ENCODE measurements at places on chromosomes 1 and 21.

- DNase-seq, result no peak
Observed at GRCh38 chr21:31115249-31115648, 77.0 kb upstream of the KRTAP19-8 start.

DNA sequence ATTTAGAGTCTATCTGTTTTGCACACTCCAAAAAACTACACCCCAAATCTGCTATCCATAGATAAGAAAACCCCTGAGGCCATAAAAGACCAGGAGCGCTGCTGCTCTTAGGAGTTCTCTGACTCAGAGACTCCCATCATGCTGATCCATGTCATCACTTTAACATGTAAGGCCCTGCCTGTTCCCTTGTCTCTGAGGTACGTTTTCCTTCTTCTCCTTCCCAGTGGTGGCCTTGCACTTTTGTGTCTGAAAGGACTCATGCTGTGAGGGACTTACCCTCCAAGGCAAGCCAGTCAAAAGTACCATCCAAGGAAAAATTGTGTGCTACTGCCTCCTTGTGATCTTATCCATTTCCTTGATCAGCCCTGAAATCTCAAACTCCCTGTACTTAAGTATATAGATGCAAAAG lies 427.4 kb upstream of the NCAM2 start:
- DNase-seq, result no peak

- no peak for DNase-seq
Observed at GRCh38 chr1:203517426-203518110, 23.6 kb downstream of the OPTC start.

DNA sequence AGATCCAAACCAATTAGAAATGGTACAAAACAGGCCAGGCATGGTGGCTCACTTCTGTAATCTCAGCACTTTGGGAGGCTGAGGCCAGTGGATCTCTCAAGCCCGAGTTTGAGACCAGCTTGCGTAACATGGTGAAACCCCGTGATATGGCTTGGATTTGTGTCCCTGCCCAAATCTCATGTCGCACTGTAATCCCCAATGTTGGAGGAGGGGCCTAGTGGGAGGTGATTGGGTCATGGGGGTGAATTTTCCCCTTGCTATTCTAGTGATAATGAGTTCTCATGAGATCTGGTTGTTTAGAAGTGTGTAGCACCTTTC lies 7.0 kb upstream of the VASH2 start:
- no peak for DNase-seq

GRCh38 chr1:183553764-183554163 lies 36.5 kb downstream of the NCF2 start:
- no peak for DNase-seq

GRCh38 chr1:90135286-90135685 lies 140.4 kb downstream of the ZNF326 start:
- DNase-seq, result no peak

GRCh38 chr1:204726478-204726877 lies 40.9 kb upstream of the LRRN2 start:
- no peak for DNase-seq

DNA sequence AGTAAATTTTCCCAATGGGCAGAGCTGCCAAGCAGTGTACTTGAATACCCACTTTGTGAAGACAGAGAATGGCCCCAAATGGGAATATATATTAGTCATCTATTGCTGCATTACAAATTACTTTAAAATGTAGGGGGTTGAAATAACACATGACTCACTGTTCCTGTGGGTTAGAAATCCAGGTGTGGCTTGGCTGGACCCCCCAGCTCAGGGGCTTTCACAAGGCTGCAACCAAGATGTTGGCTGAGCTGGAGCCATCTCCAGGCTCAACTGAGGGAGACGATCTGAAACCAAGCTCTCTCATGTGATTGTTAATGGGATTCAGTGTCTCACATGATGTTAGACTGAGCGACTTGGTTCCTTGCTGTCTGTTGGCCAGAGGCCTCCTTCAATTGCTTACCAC lies 33.4 kb upstream of the ARHGAP29 start:
- no peak for DNase-seq

DNA sequence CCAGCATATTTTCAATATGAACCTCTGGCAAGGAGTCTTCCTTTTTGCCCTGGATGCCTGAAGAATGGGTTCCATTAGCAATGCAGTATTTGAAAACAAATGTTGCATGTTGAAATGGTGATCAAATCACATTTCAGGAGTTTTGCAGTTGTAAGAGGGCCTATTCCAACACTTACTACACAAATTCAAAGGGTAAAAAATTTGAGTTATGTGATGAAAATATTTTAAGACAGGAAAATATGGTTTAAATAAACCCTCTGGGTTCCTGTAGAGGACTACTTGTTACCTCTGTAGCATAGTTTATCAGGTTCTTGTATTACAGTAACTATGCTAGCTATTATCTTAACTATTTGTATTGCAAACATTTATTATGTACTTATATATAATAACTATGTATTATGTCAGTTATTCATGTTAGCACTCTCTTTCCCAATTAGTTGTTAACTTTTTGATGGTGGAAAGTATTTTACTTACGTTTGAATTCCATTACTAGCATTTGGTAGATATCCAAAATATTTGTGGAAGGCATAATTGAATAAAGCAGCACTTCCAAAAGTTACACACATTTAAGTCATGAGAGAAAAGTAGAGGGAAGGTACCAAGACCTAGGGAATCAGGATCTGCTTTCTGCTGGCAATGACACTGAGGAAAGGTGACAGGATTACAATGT lies 312.9 kb downstream of the GRIK1 start:
- DNase-seq, result no peak

- no peak for DNase-seq
Observed at GRCh38 chr21:45420061-45421041, 15.4 kb downstream of the COL18A1 start.

- DNase-seq, result no peak
Observed at GRCh38 chr1:232676307-232676706, 46.4 kb upstream of the SIPA1L2 start.

- peak; percentile 38 for DNase-seq
Observed at GRCh38 chr1:1204998-1205768, 1.2 kb downstream of the TNFRSF18 start.

DNA sequence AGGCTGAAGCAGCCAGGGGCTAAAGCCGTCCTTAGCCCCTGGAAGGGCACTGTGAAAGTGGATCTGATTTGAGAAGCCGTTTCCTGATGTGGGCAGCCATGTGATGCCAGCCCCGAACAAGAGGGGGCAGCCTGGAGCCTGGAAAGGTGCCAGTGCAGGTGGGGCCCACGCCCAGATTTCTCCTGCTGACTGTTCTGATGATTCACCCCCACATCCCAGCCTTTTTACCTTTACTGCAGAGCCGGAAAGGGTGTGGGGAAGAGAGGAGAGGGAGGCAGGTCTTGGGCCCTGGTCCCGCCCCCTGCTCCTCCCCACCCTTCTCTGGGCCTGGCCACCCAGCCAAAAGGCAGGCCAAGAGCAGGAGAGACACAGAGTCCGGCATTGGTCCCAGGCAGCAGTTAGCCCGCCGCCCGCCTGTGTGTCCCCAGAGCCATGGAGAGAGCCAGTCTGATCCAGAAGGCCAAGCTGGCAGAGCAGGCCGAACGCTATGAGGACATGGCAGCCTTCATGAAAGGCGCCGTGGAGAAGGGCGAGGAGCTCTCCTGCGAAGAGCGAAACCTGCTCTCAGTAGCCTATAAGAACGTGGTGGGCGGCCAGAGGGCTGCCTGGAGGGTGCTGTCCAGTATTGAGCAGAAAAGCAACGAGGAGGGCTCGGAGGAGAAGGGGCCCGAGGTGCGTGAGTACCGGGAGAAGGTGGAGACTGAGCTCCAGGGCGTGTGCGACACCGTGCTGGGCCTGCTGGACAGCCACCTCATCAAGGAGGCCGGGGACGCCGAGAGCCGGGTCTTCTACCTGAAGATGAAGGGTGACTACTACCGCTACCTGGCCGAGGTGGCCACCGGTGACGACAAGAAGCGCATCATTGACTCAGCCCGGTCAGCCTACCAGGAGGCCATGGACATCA lies at the start of gene SFN:
TSS of gene SFN (plus strand) at position 369 of the 904 bp plus-strand sequence. CDS start at position 433, 64 bp downstream.
- peak; percentile 43 for DNase-seq

GRCh38 chr1:175222296-175222938 lies 29.8 kb upstream of the KIAA0040 start:
- no peak for DNase-seq

- DNase-seq, result no peak
Observed at GRCh38 chr1:210674151-210674550, 345.4 kb downstream of the HHAT start.

- DNase-seq, result no peak
Observed at GRCh38 chr21:26782747-26783146, 62.5 kb downstream of the ADAMTS1 start.

- peak; percentile 98 for DNase-seq
Observed at GRCh38 chr1:159923203-159924024, 1.9 kb downstream of the TAGLN2 start.

DNA sequence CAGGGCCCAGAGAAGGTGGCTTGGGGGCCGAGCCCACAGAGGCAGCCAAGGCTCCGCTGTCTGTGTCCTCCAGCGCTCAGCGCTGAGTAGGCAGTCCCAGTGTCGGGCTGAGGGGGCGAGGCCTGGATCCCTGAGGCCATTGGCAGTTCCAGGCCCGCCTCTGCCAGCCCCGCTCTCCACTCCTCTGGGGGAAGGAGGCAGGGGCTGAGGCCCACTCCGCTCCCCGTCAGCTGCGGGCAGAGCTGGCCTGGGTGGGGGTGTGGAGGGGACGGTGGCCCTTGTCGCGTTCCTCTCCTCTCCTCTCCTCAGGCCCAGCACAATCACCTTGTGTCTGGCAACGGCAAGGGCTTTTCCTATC lies 132.8 kb downstream of the CASZ1 start:
- DNase-seq, result no peak

- no peak for DNase-seq
Observed at GRCh38 chr1:5444396-5444795, 547.8 kb downstream of the NPHP4 start.

DNA sequence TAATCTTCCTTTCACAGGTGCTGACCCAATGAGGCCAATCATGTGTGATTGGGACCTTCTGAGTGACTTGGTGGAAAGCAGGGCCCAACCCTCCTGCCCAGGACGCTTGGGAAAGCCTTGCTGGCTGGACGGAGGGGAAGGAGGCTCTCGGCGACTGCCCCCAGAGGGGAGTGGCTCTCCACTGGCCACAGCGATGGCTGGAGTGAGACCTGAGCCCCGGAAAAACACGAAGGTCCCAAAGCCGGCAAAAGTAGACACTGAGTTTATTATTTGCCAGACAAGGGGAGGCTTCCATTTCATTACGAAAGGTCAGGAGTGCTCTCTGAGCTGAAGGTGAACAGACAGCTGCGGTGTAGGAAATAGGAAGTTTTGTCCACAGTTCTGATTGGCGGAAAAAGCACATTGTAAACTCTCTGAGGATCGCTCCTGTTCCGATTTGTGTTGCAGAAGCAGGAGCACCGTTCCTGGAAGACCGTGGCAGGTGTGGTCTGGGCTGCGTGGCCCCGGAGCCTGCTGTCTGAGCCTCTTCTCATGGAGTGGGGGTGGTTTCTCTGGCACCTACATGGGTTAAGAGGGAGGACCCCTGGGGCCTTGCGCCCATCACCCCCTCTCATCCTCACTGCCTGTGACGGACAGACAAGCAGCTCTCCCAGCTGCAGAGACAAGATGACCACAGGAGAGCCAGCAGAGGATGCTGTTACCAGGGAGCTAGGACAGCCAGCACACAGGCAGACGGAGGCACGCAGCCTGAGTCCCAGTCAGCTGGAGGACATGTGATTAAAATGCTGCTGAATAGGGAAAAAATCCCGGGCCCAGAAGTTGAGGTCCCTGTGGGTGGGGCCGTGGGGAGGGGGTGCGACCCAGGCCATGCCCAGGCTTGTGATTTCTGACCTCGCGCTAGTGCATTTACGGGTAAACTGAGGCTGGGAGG lies 41.5 kb downstream of the KRTAP10-1 start:
- DNase-seq, result no peak

DNA sequence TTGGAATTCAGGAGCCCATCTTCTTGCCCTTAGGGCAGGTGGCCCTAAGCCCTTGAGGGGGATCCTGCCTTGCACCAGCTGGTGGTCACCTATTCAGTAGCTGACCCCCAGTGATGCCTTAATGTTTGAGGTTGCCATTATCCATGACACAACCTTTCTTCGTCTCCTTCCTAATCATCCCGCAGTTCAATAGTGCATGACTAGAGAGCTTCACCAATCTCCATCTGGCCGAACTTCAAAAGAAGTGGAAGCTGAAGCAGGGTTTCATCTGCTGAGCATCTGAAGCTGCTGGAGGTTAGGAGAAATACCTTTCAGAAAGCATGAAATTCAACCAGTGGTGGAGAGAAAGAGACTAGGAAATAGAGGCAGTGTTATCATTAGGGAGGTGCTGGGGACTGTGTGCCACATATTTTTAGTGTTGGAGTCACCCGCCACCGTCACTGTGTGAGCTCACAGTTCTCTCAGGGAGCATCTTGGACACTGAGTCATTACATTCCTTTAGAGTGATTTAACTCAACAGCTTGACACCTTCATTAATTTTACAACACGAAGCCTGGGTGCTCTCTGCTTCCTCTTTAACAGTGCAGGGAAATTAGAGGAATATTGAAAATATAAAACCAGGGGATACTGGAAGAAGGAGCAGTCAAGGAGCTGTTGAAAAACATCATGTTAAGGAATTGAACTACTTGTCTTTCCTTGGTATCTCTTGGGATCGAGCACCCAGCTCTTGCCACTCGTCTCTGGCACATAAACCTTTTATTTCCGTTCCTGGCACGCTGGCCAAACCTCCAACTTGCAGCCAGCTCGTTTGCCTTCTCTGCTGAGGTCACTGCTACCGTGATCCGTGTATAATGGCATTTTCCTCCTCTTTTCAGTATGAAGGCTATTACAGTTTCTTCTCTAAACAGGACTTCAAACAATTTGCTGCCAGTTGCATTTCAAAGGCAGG lies 53.6 kb downstream of the PEX14 start:
- no peak for DNase-seq

GRCh38 chr1:20143734-20144565 lies 4.8 kb downstream of the PLA2G2F start:
- no peak for DNase-seq

- no peak for DNase-seq
Observed at GRCh38 chr1:248730507-248731335, 24.8 kb downstream of the LYPD8 start.

DNA sequence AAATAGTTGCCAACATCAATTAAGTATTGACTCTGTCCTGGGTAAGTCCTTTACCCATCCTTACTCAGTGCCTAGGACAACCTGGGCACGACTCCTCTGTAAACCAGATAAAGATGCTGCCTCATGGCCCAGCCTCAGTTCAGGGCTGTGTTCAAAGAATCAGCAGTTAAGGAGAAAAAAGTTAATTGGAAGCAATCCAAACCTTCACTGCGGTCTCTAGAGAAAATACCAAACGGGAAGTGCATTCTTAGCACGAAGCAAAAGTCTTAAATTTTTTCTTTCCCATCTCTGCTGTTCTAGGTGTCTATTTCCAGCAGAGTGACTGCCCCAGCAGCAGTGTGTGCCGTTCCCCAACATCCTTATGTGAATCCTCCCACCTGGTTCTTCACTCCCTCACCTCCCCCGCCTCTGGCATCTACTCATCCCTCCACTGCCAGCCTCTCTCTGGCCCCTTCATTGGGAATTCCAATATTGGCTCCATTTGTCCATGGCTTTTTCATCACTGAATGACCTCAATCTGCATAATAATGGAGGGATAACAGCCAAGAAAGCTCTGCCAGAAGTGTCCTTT lies 23.2 kb downstream of the KANK4 start:
- DNase-seq, result no peak

- DNase-seq, result peak; percentile 40
Observed at GRCh38 chr1:234579967-234580366, 30.0 kb downstream of the IRF2BP2 start.

- DNase-seq, result no peak
Observed at GRCh38 chr1:59885160-59885832, 41.3 kb downstream of the CYP2J2 start.
